ENCODE measurements at places on chromosomes 13 and 19. TPM values are rescaled to one million over a fixed set of nuclear protein-coding genes. Genes with fewer than 3 reads are reported as not detected.

- no peak for DNase-seq
These were observed 1.5 kb downstream of the ILF3 start for GRCh38 chr19:10655457-10656312.

GRCh38 chr19:35703343-35703742 lies 1.0 kb upstream of the ZBTB32 start:
- DNase-seq = no peak

DNA sequence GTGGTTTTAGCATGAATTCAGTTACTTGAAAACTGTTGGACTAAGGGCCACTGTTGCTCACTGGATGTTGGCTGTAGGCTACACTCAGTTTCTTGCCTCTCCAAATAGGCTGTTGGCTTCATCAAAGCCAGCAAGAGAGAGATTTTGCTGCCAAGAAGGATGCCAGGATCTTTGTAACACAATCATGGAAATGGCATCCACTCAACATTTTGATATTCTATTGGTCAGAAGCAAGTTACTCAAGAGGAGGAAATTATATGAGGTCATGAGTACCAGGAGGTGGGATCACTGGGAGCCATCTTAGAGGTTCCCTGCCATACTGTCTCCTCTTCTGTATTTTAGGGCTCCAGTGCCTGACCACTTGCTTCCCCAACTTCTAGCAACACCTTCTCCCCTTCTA lies 30.6 kb downstream of the SYDE1 start:
- DNase-seq = no peak

TSSK6 gene
- 0.88 TPM for total RNA-seq

ACP5 gene
- 5.4 TPM for total RNA-seq

DNA sequence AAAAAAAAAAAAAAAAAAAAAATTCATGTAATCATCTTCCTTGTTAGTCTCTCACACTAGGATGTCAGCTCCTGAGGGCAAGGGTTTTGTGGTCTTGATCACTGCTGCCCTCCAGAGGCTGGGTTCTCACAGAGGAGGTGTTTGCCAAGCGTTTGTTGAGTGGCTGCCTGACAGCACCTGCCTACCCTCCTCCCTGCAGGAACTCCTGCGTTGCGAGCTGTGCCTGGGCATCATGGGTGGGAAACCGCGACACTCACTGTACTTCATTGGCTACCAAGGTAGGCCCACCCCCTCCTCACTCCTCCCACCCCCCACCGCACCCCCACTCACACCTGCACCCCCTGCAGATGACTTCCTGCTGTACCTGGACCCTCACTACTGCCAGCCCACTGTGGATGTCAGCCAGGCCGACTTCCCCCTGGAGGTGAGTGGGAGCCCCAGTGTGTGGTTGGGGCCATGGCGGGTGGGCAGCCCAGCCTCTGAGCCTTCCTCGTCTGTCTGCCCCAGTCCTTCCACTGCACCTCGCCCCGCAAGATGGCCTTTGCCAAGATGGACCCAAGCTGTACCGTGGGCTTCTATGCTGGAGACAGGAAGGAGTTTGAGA lies 8.1 kb downstream of the ATG4D start:
- DNase-seq = no peak

PSG5 gene
- total RNA-seq = not detected

- no peak for DNase-seq
These were observed 5.4 kb downstream of the ZC3H4 start for GRCh38 chr19:47107953-47108746.

DNA sequence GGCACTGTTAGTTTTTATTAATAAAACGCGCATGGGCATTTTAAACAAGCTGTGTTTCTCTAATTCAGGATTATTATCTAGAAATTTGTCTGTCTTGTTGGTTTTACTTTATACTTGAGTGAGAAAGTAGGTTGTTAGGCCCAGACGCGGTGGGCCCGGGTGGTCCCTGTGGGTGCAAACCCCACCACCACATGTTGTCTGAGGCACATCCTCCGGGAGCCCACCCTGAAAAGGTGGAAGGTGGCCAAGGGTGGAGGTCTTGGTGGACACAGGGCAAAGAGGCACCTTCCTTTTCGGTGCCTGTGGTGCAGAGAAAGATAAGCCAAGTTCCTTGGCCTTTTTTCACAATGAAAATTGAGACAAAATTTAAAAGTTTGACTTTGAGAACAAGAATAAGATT lies 16.6 kb downstream of the ATP4B start:
- DNase-seq = no peak

ERICH6B gene
- total RNA-seq = not detected

DNA sequence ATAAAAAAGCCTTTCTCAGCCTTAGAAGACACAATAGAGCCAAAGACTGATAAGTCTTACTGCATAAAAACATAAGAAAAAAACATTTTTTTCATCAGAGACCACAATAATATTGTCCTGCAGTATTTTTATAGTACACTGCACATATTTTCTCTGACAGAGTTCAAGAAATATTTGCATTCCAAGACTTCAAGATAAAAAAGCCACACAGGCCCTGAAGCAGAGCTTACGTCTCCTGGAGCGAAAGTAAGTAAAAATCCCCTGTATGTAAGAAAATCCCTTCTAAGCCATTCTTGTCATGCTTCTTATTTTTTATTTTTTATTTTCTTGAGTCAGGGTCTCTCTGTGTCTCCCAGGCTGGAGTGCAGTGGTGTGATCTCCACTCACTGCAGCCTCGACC lies 755.9 kb downstream of the LIG4 start:
- DNase-seq = no peak

GRCh38 chr19:13873834-13874515 lies 3.0 kb upstream of the NANOS3 start:
- no peak for DNase-seq

GRCh38 chr19:47315125-47315821 lies 5.6 kb downstream of the C5AR1 start:
- peak; percentile 60 for DNase-seq

DNA sequence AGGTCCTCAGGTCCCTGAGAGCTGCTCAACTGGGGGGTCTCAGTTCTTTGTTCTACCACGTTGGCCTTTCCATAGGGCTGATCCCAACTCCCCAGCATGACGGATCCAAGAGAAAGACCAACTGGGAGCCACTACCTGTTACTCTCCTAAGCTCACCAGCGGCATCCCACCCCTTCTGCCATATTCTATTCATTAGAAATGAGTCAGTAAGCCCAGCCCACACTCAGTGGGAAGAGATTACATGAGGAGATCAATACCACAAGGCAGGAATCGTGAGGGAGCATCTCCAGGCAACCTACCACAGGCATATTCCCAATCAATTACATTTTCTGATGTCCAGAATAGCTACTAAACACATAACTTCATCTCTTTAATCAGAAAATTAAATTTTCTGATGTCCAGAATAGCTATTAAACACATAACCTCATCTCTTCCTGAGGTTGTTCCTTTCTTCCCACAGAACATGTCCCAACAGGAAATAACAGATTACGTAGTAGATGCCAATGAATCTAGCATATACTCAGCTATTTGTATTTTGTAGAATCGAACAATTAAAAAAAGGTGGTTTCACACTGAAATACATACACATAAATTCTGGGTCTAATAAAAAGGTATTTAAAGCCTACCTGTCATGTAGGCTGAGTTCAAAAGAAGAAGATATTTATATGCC lies 708.1 kb upstream of the ARGLU1 start:
- DNase-seq = no peak

ZNF728 gene
- 3.2 TPM for total RNA-seq

RELB gene
- total RNA-seq = 10.7 TPM

TEX29 gene
- total RNA-seq = not detected

DNA sequence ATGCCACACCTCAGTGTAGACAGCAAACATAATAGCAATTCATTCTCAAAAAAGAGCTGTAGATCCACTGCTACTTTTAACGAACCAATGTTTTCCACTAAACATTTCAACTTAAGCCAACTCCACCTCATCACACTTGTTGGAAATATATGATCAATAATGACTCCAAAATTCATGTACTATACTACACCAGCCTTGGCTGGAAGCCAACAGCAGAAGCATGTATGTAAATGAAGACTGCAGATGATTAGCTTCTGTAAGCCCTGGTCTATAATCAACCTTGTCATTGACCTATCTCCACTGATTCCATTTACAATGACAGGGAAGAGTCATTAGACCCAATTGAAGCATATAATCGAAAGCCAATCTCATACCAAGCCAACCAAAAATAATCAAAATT lies 71.7 kb downstream of the STK24 start:
- DNase-seq = no peak

PPM1N gene
- 0.47 TPM for total RNA-seq

VN1R2 gene
- not detected for total RNA-seq

DNA sequence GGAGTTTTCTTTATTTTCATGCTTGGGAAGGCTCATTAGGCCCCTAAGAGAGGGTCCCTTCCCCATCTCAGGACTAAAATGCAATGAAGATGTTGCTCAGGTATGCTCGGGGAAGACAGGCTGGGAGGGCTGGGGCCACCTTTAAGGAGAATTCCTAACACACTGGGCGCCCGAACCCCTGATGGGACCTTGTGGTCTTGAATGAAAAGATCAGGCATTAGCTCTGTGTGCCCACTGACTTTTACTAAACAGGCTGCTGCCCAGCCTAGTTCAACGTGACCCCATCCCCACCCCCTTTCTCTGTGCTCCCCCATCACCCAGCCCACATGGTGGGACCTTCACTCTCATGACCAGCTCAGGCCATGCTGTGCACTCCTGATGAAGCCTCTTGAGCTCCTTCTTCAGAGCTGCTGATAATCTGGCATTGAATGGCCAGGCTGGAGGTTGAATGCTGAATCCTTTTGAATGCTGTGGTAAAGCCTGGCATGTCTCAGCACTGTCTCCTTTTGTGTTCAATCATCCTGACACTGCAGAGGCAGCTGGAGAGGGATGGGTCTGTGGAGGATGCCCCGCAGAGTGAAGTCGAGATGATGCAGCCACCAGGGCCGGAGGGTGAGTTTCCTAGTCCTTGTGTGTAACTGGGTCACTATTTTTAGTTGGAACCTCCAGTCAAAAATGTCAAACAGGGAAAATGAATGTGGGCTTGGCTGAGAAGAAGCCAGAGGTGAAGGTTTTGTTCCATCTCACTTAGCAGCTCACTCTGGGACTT lies 209.1 kb downstream of the UQCRFS1 start:
- DNase-seq = no peak

- no peak for DNase-seq
These were observed 283.9 kb downstream of the KLF12 start for GRCh38 chr13:73850104-73850873.

DNA sequence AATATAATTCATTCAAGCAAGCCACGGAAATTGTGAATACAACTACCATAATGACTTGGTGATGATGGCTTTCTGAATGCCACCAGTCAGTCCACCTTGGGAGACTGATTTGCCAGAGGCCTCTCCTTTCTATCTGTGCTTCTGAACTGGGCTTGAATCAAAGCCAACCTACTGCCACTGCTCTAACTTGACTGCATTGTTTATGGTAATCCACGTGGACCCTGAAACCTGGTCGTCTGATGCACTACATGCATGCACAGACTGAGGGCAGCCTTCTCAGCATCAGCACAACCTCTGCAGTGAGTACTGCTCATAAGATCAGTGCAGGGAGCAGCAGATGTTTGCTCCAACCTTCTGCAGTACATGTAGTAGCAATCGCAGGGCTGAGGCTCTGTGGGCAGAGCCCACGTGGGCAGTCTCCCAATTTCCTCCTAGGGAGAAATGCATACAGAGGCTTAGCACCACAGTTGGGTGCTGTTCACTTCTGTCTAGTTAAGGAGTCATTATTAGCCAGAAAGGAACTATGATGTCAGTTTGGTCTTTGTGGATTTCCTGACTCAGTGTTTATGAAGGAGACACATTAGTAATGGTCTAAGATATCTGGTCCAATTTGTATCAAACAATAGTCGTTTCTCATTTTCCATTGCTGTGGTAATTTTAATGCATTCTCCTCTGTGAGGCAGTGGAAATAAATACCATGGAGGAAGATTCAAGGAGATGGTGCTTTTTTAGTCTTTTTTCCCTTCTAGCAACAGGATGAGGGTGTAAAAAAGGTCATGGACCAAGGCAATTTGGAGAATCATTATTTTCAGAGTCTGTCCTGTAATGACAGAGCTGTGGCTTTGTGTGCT lies 82.5 kb downstream of the AKAP11 start:
- no peak for DNase-seq

MBD3L2 gene
- not detected for total RNA-seq

OR4F17 gene
- total RNA-seq = not detected

MEIOSIN gene
- 0.21 TPM for total RNA-seq

GRCh38 chr13:99237981-99238662 lies 20.1 kb downstream of the GPR18 start:
- DNase-seq = no peak

LEUTX gene
- not detected for total RNA-seq

DNA sequence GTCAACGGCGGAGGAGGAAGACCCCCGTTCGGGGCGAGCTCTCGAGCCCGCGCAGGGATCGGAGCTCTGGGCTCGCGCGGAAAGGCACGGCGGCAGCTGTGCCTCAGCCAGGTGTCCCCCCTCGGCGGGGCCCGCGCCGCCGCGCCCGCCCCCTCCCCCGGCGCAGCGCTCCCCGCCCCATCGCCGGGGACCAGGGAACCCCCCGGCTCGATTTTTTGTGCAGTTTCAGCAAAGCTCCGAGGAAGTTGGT lies 110.0 kb downstream of the KCNRG start:
- DNase-seq = no peak

A1BG gene
- 18.9 TPM for total RNA-seq

Data from left cardiac atrium (tissue), 4 donors.